ENCODE measurements at places on chromosomes 2 and 18.
A peak's percentile ranks its signal among the peaks of the same experiment; 100 is the strongest.

DNA sequence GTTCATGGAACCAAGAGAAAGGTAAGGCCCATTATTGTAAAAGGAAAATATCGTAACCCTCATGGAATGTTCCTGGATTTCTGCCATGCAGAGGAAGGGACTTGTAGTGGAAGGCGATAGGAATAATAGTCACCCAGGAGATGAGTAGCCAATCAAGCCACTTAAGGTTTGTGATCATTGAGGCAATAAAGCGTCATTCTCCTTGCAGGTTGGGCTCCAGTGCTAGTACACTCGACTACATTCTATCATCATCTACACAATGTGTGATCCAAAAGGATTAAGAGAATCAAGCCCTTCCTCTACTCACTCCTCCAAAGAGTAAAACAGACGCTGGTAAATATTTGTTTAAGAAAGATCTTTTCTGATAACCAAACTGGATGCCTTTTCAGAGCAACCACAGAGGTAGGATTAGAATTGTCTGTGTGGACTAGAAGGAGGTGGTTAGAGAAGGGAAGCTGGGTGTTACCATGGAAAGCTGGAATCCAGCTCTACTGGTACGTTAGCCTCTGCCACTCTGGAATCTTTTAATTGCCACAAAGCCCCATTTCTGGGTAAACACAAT, 245.7 kb downstream of the IKZF2 start:
- DNase-seq, result no peak

GRCh38 chr2:185668710-185669109, 69.9 kb upstream of the FSIP2 start:
- DNase-seq, result no peak

GRCh38 chr18:7686278-7686677, 119.2 kb downstream of the PTPRM start:
- no peak for DNase-seq

DNA sequence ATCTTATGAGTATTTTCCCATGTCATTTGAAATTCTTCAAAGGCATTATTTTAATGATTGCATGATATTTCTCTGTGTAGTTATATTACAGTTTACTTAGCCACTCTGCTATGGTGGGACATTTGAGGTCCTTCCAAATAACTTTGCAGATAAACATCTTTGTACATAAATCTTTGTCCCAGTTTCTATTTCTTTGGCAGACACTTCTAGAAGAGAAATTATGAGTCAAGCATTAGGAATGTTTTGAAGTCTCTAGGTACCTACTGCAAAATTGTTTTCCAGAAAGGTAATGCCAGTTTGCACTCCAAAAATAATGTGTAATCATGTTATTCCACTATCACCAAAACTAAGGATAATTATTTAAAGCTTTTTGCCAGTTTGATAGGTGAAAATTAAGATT, 149.7 kb downstream of the EN1 start:
- DNase-seq, result no peak

GRCh38 chr18:63567276-63567675, 19.9 kb upstream of the SERPINB13 start:
- no peak for DNase-seq

GRCh38 chr18:3218819-3219218, 949 bp downstream of the MYOM1 start:
- DNase-seq, result no peak

GRCh38 chr2:3078684-3079083, 298.9 kb downstream of the EIPR1 start:
- DNase-seq, result no peak

GRCh38 chr18:3851159-3851558, 401.2 kb downstream of the TGIF1 start:
- peak; percentile 40 for DNase-seq

DNA sequence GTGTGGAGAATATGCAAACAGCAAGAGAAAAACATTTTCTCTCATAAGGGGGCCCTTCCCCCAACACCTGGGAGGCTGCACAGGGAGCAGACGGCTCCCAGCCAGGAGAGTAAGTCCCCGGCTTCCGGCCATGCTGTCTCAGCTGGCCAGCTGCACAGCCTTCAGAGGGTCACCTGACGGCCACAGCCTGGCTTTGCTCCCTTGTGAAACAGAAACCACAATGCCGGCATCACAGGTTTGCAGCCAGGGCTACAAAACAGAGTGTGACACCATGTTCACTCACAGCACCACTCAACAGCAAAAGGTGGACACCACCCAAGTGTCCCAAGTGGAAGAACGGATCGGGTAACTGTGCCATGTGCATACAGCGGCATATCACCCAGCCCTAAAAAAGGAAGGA, 86.9 kb upstream of the GPC1 start:
- no peak for DNase-seq

- no peak for DNase-seq
Observed at GRCh38 chr2:120740375-120740764, 4.7 kb downstream of the GLI2 start.

GRCh38 chr2:40002339-40002738, 223.3 kb upstream of the THUMPD2 start:
- no peak for DNase-seq

DNA sequence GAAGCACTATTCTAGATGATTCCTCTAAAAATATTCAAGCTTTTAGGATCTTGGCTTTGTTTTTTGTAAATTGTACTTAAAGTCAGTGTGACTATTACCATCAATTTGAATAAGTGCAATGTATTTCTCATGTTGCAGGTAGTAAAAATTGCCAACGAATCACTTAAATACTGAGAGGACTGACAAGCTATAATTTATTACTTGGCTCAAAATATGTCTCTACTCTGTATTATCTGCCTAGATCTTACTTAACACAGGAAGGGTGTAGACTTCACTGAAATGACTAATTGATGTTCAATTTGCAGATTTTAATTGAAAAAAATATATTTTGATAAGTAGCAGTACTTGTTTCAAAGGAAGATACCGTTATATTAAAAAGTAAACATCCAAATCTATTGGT, 202.3 kb downstream of the SLC8A1 start:
- DNase-seq, result no peak

GRCh38 chr2:238568455-238569440, 142.0 kb downstream of the ASB1 start:
- no peak for DNase-seq

GRCh38 chr2:26801328-26801727, 15.5 kb downstream of the CENPA start:
- DNase-seq, result no peak

GRCh38 chr2:183057333-183057985, 19.2 kb upstream of the NCKAP1 start:
- DNase-seq, result no peak

DNA sequence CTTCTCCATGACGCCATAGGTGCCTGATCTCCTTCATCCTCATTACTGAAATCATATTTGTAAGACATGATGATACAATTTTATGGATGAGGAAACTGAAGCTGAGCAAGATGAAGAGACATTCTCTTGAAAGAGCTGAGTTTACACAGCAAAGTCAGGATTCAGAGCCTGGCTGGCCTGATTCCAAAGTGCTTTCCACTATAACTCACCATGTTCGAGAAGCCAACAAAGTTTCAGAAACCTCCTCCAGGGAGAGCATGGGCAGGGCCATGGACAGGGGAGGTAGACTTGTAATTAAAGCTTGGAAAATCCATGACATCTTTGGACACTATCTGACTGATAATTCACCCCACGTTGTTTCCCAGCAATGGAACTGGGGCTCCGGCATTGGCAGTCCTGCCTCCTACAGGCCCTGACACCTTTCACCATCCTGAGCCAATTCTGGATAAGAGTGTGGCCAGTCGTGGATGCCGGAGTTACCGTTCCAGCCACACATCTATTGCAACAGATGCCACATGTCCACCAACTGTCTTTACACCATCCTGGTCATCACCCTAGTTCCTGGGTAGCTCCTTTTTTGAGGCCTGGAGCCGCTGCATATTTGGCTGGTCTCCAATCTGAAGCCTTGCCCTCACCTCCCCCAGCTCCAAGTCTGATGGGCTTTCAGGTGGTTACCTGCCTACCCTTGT, 85.0 kb upstream of the PPP1CB start:
- DNase-seq, result no peak

GRCh38 chr2:121682396-121683298, 33.4 kb upstream of the CLASP1 start:
- no peak for DNase-seq

Measured in SK-N-DZ (cell line).